ENCODE measurements at places on chromosomes 2 and 18. TPM values are rescaled to one million over a fixed set of nuclear protein-coding genes. Genes with fewer than 3 reads are reported as not detected.

BUB1 gene
- polyA plus RNA-seq = 0.61 TPM

EFR3B gene
- polyA plus RNA-seq = 0.31 TPM

PKDCC gene
- polyA plus RNA-seq = 36.4 TPM

FBXO41 gene
- polyA plus RNA-seq = 0.80 TPM

GAL3ST2 gene
- polyA plus RNA-seq = not detected

SLC40A1 gene
- polyA plus RNA-seq = 21.3 TPM

FAM228B gene
- polyA plus RNA-seq = 11.9 TPM

NR4A2 gene
- polyA plus RNA-seq = 4.7 TPM

AGAP1 gene
- polyA plus RNA-seq = 4.2 TPM

PPP4R1 gene
- 25.9 TPM for polyA plus RNA-seq

CTAGE1 gene
- not detected for polyA plus RNA-seq

SPATS2L gene
- 59.1 TPM for polyA plus RNA-seq

ERFE gene
- polyA plus RNA-seq = 0.75 TPM

HOXD4 gene
- 0.25 TPM for polyA plus RNA-seq

MORN2 gene
- polyA plus RNA-seq = 26.9 TPM

IKZF2 gene
- polyA plus RNA-seq = 3.7 TPM

PROC gene
- 2.1 TPM for polyA plus RNA-seq

ARPC2 gene
- 188 TPM for polyA plus RNA-seq
